HCEC 1CT (cell line): ENCODE measurements at places on chromosomes 12 and 14.

DNA sequence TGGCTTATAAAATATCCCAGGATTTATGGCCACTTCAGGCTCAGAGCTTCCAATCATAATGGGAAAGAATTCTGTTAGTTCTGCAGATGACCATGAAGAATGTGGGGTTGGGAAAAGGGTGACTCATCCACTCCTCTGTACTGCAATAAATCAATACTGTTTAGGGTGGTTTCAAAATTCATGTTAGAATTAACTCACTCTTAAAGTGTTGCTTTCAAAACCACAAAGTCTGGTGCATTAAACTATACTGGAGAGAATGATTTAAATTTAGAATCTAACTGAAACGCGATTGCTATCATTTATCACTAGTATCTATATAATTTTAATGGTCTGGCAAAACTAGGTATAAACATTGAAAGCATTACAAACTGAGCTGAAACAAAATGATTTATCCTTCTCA lies 798 bp downstream of the CCDC198 start:
- DNase-seq = peak; percentile 84

- DNase-seq = peak; percentile 34
Measured at GRCh38 chr14:45201905-45202304, 51.1 kb downstream of the MIS18BP1 start.

GRCh38 chr12:124750787-124751471 lies 112.7 kb downstream of the SCARB1 start:
- peak; percentile 39 for DNase-seq

- no peak for DNase-seq
Measured at GRCh38 chr12:65822732-65823512, 1.4 kb upstream of the HMGA2 start.

GRCh38 chr12:53208877-53209463 lies 1.9 kb upstream of the ITGB7 start:
- no peak for DNase-seq

GRCh38 chr14:54362089-54362504 lies 34.7 kb upstream of the CDKN3 start:
- DNase-seq = no peak

DNA sequence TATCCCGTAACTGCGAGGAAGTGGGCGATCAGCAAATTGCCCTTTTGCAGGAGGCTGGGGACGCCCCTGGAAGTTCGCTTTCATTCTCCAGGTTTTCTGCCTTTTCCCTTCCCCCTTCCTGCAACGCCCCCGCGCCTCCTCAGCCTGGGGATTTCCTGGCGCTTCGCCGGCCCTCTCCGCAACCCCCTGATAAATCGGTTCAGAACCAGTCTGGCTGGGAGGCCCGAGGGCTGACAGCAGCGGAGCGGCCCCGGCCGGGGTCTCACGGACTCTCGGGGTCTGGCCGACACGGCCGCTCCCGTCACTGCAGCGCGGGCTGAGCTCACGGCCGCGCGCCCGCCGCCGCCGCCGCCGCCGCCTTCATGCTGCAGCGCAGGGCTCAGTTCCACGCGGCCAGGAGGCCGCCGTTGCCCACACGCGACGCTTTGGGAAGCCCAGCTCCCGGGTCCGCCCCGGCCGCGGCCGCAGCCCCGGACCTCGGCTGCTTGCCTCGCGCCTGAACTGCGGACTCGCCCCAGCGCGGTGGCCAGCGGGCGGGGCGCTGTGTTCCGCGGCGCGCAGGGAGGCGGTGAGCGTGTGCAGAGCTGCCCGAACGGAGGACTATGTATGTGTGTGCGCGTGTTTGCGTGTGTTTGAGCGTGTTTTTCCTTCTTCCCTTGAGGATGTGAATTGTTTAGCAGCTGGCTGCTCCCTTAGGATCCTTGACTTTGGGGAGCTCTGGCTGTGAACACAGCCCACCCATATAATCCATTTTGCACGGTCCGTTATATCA lies at the start of gene LRFN5:
LRFN5 (plus strand) TSS at position 345 of the 772 bp plus-strand sequence.
- no peak for DNase-seq

DNA sequence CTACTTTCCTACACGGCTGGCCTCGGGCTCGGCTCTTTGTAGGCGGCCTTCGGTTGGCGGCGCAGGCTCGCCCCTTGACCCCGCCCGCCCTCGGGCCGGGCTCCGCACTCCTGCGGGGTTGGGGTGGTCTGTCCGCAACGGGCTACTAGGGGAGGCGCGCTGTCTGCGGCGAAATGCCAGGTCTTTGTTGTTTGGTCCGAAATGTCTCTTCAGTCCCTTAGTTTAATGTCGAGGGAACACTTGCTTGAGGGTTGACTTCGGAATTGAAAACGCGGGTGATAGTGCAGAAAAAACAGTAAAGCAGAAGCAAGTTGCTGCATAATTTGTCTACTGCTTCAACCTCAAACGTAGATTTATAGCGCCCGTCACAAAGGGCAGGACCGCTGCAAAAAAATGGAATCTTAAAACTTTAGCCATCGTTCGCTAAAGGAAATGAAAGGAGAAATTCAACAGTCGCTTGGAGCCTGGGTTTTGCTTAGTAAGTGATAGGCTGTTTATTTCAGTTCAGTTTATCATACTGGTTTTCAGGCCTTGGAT lies 390 bp downstream of the JKAMP start:
- DNase-seq = peak; percentile 13

DNA sequence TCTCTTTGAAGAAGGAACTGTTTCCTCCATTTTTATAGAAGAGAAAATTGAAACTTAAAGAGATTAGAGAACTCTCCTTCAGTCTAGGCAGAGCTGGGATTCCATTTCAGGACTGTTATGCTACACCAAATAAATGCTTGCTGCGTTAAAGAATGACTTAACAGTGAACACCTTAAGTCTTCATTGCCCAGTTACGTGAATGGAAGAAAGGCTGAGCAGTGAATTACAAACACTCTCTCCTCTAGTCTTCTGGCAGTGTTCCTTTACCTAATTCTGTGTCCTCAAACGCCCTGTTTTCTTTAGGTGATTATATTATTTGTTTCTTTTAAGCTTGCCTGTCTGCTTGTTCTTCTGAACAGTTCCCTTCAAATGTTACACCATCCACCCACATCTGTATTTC lies 59.7 kb downstream of the RCOR1 start:
- DNase-seq = no peak
